ENCODE measurements at places on chromosomes 2 and 18. TPM values are rescaled to one million over a fixed set of nuclear protein-coding genes. Genes with fewer than 3 reads are reported as not detected.

DNA sequence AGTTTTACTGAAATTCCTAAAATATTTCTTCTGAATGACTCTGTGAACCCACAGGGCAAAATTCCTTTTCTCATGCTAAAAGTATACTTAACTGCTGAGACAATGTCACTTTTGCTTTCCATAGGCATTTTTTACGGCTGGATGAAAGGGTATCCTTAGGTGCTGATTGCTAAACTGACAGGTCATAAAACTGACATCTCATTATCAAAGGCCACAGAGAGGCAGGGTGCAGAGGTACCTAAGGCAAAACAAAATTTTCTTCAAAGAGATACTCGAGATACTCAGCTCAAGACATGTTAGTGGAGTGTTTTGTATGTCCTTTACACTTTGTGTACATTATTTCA is 62.0 kb upstream of the WDR75 start:
- peak; percentile 81 for DNase-seq
- H3K27me3 ChIP-seq: no peaks in the 10 kb centered on the region
- H3K27ac ChIP-seq: peak overlapping the region; percentile 63
- H3K4me3 ChIP-seq: no peak overlapping the region

Gene CD28
- total RNA-seq: 0.30 TPM

DNA sequence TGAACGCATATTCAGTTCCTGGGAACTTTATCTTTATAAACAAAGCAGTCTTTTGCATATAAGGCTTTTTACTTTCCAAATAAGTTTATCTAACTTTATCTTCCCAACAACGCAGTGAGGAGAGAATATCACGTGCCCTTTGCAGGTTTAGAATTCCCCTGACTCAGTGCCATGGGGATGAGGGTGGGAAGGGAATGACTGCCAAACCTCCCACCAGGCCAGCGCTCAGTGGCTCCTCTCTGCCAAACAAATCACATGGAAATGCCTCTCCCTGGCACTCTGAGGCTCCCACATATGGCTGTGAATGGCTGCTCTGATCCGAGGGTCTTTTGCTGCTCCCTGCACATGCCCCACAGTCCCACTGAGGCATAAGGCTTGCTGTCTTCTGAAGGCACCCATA is 158.3 kb downstream of the DNAH6 start:
- DNase-seq: no peak
- H3K36me3 ChIP-seq: no peaks in the 10 kb centered on the region
- no peak overlapping the region for H3K4me3 ChIP-seq
- no peaks in the 10 kb centered on the region for H3K27me3 ChIP-seq

DNA sequence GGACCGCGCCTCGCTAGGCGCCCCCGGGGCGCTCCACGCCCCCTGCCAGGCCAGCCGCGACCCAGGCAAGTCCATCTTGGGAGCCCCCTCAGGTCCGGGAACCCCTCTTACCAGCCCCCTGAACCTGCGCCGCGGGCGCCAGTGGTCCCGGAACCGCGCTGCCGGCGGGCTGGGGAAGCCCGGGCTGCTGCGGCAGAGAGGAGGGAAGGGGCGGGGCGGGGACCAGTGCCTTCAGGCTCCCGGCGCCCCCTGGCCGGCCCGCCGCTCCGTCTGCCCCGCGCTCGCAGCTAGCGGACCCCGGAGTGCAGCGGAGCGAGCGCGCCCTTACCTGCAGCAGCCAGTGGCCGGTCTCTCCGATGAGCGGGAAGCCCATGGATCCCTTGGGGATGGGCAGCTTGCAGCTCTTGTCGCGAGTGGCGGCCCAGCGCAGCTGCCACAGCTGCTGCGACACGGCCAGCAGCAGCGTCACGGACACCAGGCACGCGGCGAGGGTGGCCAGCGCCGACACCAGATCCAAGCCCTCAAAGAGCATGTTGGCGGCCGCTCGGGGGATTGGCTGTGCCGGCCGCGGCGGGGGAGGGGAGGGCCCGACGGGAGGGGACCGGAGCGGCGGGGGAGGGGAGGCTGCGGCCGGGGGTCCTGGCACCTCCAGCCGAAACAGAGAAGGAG is at the start of gene CYP26B1:
Gene CYP26B1, minus strand, starts transcription at position 560 of the 669 bp plus-strand sequence. Its CDS starts 28 bp downstream, at position 532.
- H3K4me1 ChIP-seq: peaks cover 44% of the 10 kb centered on the region
- no peaks in the 10 kb centered on the region for H3K36me3 ChIP-seq
- no peak within 1 kb of the TSS for H3K27ac ChIP-seq
- H3K27me3 ChIP-seq: peaks cover 16% of the 10 kb centered on the region
- H3K4me3 ChIP-seq: peak within 1 kb of the TSS; percentile 39

Gene CD226
- 0.02 TPM for total RNA-seq

DNA sequence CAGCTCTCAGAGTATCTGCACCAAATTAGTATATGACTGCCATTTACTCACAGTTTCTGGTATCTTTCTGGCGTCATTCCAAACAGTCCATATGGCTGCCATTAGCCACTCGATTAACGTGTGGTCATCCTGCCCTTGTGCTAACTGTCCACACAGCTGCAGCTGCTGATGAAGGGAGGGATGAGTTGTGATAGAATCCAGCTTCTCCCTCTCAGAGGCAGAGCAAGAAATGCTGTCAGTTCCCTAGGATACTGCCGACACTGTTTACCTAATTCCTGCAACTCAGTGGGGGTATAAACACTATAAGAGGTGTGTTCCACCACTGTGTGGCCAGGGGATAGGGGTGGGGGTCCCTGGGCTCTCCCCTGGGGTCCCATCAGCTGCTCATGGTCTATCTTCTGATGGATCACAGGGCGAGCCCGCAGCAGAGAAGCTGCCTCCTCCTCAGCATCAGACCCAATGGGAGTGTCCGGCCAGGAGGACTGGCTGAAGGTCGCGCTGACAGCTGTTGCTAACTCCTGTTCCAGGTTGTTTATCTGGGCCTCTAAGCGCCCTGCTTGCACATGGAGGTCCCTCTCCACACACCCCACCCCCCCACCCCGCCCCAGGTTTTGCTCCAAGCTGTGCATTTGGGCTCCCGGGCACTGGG is 17.3 kb upstream of the KLHL23 start:
- no peaks in the 10 kb centered on the region for H3K36me3 ChIP-seq
- peaks cover 19% of the 10 kb centered on the region for H3K4me1 ChIP-seq
- no peak for DNase-seq
- H3K4me3 ChIP-seq: no peak overlapping the region

Gene ITGA4
- total RNA-seq: not detected

Gene GRB14
- 10.1 TPM for total RNA-seq

Gene APOB
- 234 TPM for total RNA-seq

DNA sequence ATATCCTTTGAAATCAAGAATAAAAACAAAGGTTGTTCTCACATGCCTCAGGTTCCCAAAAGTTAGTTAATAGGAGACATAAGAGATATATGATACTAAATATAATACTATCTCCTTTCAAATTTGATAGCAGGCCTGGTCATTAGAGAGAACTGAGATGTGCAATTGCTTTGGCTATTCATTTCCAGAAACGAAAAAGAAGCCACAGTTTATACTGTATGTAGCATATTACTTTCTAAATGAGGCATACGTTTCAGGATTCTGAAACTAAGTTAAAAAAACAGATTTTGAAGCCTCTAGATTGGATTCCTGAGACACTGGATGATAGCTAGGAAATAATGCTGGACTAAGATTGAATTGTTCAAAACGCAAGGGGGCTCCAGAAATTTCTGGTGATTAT is 7.1 kb downstream of the PPP1R1C start:
- H3K36me3 ChIP-seq: no peaks in the 10 kb centered on the region
- H3K27ac ChIP-seq: no peak overlapping the region
- no peak for DNase-seq

- no peak for DNase-seq
- no peak overlapping the region for H3K4me3 ChIP-seq
- no peaks in the 10 kb centered on the region for H3K36me3 ChIP-seq
- no peaks in the 10 kb centered on the region for H3K27me3 ChIP-seq
- no peaks in the 10 kb centered on the region for H3K4me1 ChIP-seq
- H3K27ac ChIP-seq: no peak overlapping the region
These were observed 525.1 kb upstream of the FAM98A start for GRCh38 chr2:34123996-34124785.

GRCh38 chr2:28639836-28640235 is 111.8 kb upstream of the PPP1CB start:
- H3K36me3 ChIP-seq: no peaks in the 10 kb centered on the region
- no peak overlapping the region for H3K27ac ChIP-seq
- peaks cover 24% of the 10 kb centered on the region for H3K4me1 ChIP-seq

DNA sequence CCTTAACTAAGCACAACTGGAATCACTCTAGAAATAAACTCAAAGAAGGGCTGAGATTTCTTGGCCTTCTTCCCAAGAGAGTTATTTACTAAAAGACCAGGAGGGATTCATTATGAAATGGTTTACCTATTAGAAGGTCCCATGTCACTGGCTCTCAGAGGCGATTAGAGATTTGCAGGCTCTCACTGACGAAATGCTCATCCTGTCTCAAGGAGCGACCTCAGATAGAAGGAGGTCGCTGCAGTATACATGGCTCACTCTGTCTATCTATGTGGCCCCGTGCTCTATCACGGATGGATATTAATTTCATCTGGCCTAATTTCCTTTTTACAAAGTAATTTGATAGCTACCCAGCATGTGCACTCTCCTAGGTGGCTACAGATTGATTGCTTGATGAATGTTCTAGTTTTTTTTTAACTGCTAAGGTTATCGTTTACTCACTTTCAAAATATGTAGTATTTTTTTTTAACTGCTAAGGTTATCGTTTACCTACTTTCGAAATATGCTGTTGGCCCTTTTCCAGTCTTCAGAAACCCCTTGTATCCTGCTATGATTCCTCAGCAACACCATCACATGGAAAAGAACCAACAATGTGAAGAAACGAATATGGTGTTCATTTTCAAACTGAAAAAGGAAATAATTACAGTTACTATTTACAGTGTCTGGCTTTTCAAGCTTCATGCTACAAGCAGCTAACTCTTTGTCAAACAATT is 9.1 kb downstream of the SMIM21 start:
- H3K36me3 ChIP-seq: no peaks in the 10 kb centered on the region
- H3K4me3 ChIP-seq: no peak overlapping the region
- no peak for DNase-seq
- no peak overlapping the region for H3K27ac ChIP-seq

Gene ALKAL2
- total RNA-seq: not detected

DNA sequence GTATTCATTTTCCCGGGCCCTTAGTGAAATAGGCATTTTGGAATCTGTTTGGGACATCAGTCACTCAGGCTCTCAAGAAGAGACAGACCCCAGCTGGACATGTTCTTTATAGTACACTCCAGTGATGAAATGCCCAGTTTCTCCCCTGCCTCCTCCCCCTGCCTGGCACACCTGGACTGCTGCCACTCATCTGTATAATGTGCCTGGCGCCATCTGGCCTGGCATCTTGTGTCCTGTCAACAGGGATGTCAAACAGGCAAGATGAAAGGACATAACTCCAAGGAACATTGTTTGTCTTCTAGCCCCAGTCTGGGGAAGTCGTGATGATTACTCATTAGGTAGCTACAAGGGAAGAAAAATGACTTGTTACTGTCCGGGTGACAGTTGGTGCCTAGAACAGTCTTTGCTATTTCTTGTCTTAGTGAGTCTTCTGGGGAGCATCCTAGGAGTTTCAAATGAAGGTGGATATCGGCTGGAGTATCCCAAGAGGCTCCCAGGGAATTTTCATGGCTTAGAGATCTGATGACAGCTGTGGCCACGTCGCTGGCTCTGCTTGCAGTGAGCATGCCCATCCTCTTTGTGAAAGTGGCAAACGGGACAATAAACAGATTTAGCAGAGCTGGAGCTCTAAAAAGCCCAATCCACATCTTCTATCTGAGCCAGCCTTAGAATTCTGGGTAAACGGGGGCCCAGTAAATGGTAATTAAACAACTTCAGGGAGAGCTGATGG is 153.6 kb downstream of the ALK start:
- no peak overlapping the region for H3K27ac ChIP-seq
- no peaks in the 10 kb centered on the region for H3K4me1 ChIP-seq
- no peak for DNase-seq
- no peaks in the 10 kb centered on the region for H3K27me3 ChIP-seq
- no peaks in the 10 kb centered on the region for H3K36me3 ChIP-seq
- no peak overlapping the region for H3K4me3 ChIP-seq

Gene EVA1A
- 0.53 TPM for total RNA-seq

Gene FLACC1
- total RNA-seq: 0.91 TPM

GRCh38 chr18:4842287-4842686 is 354.8 kb downstream of the AKAIN1 start:
- no peaks in the 10 kb centered on the region for H3K27me3 ChIP-seq
- no peaks in the 10 kb centered on the region for H3K4me1 ChIP-seq
- no peak for DNase-seq

DNA sequence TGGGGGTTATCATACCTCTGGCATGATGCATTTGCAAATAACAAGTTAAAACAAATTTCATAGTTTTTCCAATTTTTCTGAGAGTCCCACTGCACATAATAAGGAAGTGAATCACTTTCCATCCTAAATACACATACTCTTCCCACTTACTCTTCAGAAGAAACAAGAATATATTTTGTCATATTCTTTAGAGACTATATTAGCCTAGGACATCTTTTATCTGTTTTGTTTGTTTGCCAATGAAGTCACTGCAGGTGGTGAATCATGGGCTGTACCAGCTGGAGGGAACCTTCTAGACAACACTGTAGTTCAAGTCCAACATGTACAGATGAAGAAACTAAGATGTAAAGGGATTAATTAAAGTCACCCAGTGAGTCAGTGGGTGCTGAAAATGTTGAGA is 116.8 kb downstream of the XIRP2 start:
- no peaks in the 10 kb centered on the region for H3K36me3 ChIP-seq
- DNase-seq: no peak
- H3K27me3 ChIP-seq: no peaks in the 10 kb centered on the region

Gene KLHL41
- total RNA-seq: not detected

- H3K4me1 ChIP-seq: peaks cover 8% of the 10 kb centered on the region
- no peak overlapping the region for H3K27ac ChIP-seq
- no peaks in the 10 kb centered on the region for H3K36me3 ChIP-seq
- no peak for DNase-seq
- no peak overlapping the region for H3K4me3 ChIP-seq
These were observed 139.9 kb upstream of the PID1 start for GRCh38 chr2:229410946-229411345.

GRCh38 chr2:57890464-57890863 is 156.1 kb upstream of the VRK2 start:
- H3K4me1 ChIP-seq: peaks cover 21% of the 10 kb centered on the region
- H3K27me3 ChIP-seq: no peaks in the 10 kb centered on the region
- H3K27ac ChIP-seq: no peak overlapping the region
- DNase-seq: no peak
- H3K36me3 ChIP-seq: no peaks in the 10 kb centered on the region

Gene ADCYAP1
- total RNA-seq: not detected

DNA sequence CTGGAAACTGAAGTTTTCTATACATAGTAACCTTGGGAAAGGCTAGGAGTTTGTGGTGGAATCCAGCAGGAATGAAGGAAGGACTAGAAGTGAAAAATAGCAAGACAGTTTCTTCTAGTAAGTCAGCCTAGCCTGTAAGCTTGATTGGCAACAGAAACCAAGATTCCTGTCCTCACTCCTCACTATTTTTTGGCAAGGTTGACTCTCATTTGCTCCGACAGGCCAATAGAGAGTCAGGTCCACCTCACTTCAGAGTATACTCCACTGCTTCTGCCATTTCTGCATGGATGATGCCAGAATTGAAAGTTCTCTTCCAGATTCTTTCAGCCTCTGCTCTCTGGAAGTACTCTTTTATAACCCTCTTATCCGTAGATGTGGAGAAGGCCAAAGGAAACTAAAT is 352.4 kb downstream of the ZNF516 start:
- no peak overlapping the region for H3K27ac ChIP-seq
- no peaks in the 10 kb centered on the region for H3K27me3 ChIP-seq
- no peak for DNase-seq

All from Caco-2 (cell line).